ENCODE measurements at places on chromosomes 11 and 22. TPM values are rescaled to one million over a fixed set of nuclear protein-coding genes. Genes with fewer than 3 reads are reported as not detected.

The ANGPTL5 gene
- total RNA-seq: not detected

The TST gene
- 15.9 TPM for total RNA-seq

The P4HA3 gene
- total RNA-seq: 1.3 TPM

The CCDC89 gene
- 1.7 TPM for total RNA-seq

The PLA2G3 gene
- not detected for total RNA-seq

GRCh38 chr11:74535371-74536160, 42.0 kb upstream of the LIPT2 start:
- no peaks in the 10 kb centered on the region for H3K27me3 ChIP-seq
- no peaks in the 10 kb centered on the region for H3K4me1 ChIP-seq
- DNase-seq: no peak

- H3K4me1 ChIP-seq: no peaks in the 10 kb centered on the region
- no peak overlapping the region for H3K4me3 ChIP-seq
- no peaks in the 10 kb centered on the region for H3K36me3 ChIP-seq
- H3K27me3 ChIP-seq: 0 out of 2 replicates have a peak, but pooled peaks cover 2% of the 10 kb centered on the region
- no peak for DNase-seq
Observed at GRCh38 chr11:124493016-124493655, 47.6 kb upstream of the OR8B8 start.

DNA sequence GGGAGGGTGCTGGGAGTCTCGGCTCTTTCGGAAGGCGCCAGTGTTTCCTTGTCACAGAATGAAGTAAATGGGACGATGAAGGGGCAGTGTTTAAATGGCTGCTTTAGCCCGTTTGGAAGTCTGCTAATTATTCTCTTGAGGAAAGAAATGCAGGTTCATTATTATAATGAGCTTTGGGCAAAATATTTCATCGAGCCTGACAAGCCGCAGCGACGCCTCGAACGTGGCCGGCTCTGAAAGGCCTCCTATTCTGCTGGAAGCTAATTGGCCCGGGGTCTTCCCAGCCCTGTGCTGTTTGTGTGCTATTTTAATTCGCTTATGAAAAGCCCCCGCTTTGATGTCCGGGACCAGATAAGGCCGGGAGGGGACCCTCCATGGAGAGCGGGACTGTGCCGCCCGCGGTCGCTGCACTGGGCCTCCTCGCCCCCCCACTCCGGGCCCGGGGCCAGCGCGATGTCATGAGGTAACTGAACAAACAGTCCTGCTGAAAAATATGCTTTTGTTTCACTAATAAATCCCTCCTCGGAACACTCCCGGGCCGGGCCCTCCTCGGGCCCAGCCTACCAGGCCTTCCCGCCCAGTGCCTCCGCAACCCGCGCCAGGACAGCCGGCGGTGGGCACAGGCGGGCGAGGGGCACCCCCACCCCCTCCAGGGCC, 78.4 kb downstream of the CDKN1C start:
- no peak overlapping the region for H3K4me3 ChIP-seq
- DNase-seq: no peak
- peaks cover 8% of the 10 kb centered on the region for H3K4me1 ChIP-seq

DNA sequence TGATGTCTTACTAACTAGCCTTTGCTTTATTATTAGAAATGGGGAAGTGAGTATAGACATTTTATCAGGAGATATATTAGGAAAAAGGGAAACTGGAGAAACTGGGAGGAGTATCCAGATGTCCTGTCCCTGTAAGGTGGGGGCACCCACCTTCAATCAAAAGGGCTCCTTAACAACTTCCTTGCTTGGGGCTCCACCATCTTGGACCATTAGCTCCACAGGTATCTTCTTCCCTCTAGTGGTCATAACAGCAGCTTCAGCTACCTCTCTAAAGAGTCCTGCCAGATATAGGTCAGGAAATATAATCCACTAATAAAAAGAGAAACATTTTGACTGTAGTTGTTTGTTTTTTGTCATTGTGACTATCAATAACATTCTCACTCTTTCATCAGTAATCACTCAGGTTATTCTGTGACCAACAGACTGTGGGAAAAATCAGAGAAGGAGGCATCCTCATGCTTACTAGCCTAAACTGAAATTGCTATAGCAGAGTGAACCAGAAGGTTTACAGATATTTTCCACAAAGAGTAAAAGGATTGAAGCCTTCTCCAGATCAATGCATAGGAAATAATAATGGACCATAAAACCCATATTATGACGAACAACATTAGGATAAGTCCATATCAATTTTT, 10.4 kb downstream of the OR51B4 start:
- DNase-seq: peak; percentile 38
- no peaks in the 10 kb centered on the region for H3K4me1 ChIP-seq
- peaks cover 2% of the 10 kb centered on the region for H3K27me3 ChIP-seq
- no peaks in the 10 kb centered on the region for H3K36me3 ChIP-seq

DNA sequence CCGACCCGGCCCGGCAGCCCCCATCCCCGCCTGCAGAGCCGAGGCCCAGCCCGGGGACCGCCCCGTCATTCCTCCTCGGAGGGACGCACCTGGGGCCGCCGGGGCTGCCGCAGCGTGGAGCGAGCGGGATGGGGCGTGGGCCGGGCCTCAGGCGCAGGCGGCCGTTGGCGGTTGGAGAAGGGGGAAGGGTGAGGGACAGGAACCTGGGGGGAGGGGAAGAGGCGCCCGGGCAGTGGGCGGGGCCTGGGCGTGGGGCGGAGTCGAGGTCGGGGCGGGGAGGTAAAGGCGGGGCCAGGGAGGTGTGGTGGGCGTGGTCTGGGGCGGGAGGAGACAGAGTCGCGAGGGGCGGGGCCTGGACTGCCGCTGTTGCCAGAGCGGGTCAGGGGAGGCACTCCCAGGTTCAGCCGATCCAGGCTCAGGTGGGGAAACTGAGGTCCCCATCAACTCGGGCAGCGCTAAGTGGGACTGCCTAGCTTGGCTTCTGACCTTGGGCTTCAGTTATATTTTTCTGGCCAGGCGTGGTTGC, at the start of gene TESMIN:
Gene TESMIN (minus strand): TSS at position 190 of the 526 bp plus-strand sequence. CDS start 860 bp downstream, outside the sequence.
- H3K27me3 ChIP-seq: no peaks in the 10 kb centered on the region
- H3K4me1 ChIP-seq: peaks cover 26% of the 10 kb centered on the region
- H3K4me3 ChIP-seq: peak within 1 kb of the TSS; percentile 62
- DNase-seq: peak; percentile 32
- H3K27ac ChIP-seq: peak within 1 kb of the TSS; percentile 36

Measured in Panc1 (cell line).